IPS DF 19.7 (cell line): ENCODE measurements at places on chromosomes 12 and 14.

- DNase-seq = no peak
Measured at GRCh38 chr14:96037891-96038557, 1.1 kb upstream of the C14orf132 start.

- no peak for DNase-seq
Measured at GRCh38 chr14:64208261-64208660, 85.9 kb downstream of the ESR2 start.

DNA sequence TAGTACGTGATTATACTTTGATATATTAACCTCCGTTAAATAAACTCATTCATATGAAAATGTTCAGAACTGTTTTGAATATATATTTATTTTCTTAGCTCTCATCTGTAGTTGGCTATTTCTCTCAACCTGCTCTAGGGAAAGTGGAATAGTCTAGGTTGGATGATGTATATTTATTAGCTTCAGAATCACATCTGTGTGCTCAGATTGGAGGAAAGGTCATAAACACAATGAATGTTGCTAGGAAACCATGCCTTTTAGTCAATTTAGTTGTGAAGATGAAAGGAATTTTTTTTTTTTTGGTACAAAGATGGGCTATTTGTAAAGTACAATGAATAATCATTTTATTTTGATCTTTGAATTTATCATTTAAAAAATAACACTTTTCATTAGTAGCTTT is 439.1 kb downstream of the FOXG1 start:
- no peak for DNase-seq

- DNase-seq = no peak
Measured at GRCh38 chr12:43113135-43113534, 438.9 kb downstream of the ADAMTS20 start.

DNA sequence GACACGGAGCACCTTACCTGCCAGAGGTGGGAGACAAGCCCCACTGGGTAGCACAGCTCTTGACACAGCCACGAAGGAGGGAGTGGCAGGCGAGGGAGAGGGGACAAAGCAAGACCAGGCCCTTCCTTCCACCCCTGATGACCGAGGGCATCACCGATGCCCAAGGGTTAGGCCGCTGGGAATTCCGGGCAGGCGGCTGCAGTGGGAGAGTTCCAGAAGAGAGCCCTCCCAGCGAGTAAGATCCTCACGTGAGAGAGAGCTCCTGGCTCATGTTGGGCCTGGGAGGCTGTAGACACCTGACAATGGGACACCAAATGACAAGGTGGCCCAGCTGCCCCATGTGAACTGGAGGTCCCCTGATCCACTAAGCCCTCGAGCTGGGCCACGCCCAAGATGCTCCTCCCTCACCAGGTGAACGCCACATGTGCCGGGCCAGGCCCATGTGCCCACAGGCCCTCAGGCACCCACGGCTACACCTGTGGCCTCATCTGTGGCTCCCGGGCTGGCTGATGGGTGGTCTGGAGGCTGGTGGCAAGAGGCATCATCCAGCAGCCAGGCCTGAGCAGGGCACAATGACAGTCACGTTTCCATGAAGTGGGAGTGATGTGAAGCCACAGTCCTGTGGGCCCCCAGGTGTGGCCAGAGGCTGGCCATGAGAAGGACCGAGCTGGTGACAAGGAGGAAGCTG is 32.1 kb upstream of the C14orf180 start:
- DNase-seq = no peak

DNA sequence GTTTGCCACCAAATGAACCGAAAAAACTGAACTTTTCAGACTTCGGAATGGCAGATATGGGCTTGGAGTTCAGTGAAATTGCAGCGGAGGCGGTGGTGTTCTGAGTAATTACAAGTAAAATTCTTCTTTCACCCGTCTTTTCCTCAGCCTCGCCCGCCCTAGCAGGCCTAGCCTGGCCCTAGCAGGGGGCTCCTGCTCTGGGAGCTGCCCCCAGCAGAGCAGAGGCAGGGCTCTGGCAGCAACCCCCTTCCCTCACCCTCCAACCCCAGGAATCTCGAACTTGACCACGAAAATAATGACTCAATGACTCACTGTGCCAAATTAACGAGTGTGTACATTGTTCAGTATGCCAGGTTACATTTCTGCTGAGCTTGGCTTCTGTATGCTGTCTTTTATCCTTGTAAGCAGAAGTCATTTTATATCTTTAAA is 1.1 kb downstream of the PAPLN start:
- no peak for DNase-seq
